ENCODE measurements at places on chromosomes 6 and 20.

DNA sequence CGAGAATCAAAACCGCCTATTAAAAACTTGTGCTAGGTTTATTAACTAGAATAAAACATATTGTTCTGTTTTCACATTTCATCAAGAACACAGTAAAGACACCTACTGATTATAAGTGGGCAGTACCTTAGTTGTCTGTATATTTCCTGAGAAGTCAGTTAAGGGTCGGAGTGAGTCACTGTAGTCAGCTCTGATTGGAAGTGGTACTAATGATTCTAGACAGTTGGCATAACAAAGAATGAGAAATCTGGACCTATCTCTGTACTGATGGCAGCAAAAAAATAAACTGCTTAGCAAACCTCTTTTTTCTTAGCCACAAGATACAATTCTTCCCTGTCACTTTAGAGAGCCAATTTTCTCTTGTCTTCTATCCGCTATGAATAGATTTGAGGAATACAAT, 387.3 kb upstream of the ADGRB3 start:
- DNase-seq = no peak

DNA sequence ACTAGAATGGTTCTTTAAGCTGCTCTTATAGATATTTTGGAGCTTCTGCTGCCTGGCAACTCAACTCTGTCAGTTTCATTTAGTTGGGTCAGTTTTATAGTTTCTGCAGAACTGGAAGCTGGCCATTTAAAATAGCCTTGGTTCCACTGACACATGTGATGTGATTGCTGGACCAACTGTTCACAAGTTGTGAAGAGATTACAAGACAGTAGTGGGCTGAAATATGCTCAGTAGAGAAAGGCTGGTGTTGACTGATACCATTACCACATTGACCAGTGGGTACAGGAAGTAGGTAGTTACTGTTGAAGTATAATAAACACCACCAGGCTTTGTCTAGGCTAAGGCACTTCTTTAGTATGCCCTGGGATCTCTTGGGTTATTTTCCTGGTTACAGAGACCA, 39.0 kb downstream of the BCKDHB start:
- DNase-seq = no peak

DNA sequence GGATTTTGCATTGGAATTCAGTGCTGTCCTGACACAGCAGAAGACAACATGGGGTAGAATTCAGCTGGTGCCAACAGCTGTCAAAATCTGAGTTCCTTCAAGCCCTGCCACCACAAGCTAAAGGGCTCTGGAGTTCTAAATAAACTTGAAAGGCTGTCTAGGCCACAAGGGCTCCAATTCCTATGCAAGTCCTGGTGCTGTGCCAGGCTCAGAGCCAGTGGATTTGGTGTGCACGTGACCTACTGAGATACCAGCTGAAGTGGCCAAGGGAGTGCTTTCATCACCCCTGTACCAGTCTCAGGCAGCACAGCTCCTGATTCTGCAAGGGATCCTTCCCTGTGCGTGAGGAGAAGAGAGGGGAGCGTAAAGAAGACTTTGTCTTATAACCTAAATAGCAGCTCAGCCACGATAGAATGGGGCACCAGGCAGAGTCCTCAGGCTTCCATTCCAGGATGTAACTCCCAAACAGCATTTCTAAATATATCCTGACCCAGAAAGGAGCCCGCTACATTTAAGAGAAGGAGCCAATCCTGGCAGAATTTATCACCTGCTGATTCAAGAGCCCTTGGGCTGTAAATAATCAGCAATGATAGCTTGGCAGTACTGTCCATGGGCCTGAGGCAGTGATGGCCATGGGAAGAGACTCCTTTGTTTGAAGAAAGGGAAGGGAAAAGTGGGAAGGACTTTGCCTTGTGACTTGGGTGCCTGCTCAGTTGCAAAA, 881.2 kb upstream of the EPHA7 start:
- no peak for DNase-seq

GRCh38 chr20:59008715-59009336, 1.8 kb upstream of the CTSZ start:
- DNase-seq = no peak

DNA sequence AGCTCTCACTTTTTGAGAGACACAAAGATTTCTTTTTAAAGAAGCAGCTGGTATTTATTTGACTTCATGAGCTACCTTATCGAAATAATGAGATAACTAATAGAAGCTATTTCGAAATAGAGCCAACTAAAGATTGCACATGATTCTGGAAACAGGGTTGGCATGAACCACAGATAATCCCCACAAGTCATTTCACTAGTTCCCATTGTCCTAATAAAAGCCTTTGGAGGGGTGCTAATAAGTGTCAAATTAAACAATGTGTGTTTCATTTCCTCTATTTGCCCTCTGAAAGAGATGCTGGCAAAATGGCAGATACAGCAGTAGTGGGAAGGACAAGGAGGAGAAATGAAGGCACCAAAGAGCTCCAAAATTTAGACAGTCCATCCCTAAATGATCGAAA, 78.6 kb upstream of the RIPOR2 start:
- DNase-seq = no peak

DNA sequence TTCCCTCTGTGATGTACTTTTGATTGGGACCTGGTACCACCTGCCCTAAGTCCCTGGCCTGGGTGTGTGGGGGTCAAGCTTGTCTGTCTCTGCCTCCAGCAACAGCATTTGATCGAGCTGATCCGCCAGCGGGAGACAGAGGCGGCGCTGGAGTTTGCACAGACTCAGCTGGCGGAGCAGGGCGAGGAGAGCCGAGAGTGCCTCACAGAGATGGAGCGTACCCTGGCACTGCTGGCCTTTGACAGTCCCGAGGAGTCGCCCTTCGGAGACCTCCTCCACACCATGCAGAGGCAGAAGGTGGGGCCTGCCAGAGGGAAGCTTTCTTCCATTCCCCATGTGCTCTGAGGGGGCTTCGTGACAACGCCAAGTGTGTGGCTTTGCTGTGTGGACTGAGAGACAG, 5.4 kb downstream of the GID8 start:
- no peak for DNase-seq

DNA sequence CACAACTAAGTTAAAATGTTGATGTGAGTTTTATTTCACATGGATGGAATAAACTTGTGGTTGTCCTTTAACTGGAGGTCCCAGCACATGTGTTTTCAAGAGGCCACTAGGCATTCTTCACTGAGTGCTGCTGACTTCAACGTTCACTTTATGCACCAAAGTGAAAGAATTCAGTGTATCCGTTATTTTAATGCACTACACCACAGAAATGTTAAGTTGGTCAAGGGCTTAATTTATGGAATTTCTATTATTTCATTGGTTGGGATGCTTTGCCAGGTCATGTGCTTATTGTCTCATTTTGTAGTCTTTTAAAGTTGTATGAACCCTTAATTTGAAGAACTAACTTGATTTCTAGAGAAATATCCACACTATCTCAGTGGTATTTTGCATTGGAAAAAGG, 106.4 kb downstream of the PPP1R14C start:
- no peak for DNase-seq

DNA sequence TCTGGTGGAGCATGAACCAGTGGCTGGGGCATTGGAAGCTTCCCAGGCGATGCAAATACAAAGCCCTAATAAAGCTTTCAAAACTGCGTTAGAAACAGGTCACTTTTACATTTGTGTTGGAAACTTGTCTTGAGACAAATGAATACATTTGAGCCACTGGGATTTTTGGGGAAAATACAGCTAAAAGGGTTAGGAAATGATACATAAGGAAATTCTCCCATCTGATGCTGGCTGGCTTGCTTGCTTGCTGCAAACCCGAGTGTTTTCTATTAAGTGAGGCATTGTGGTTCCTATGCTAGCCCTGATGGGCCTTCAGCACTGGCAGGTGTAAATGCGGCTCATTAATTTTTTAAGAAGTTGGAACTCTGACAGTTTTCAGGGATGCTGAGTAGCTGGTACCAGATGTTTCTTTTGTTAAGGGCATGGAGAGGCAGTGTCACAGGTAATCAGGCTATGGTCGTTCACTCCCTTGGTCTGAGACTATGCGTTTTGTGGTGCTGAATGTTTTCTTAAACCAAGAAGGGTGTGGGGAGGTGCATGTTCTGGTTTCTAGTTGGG, 35.2 kb downstream of the RREB1 start:
- DNase-seq = no peak

- DNase-seq = peak; percentile 34
Observed at GRCh38 chr6:7725849-7726415, at the start of gene BMP6. Gene BMP6, plus strand, starts transcription at chr6:7726099. Its CDS starts 857 bp downstream, at chr6:7726956.

DNA sequence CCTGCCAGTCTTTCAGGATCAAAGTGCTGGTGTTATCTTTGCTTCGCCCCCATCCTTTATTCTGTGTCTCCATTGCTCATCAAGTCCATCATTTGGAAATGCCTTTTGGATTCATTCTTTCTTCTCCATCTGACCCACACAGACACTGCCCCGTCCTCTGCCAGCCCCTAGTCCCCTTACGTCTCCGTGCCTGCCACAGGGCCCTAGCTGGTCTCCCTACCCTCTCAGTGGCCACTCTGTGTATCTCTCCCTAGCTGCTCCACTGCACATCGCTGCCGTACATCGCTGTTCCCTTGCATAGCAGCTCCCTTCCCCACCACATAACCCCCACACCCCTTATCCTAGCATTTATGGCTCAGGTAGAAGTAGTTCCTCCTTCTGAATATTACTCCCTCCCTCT, 15.7 kb downstream of the PPP1R3G start:
- DNase-seq = no peak

GRCh38 chr20:57844626-57845596, 135.1 kb upstream of the PMEPA1 start:
- peak; percentile 72 for DNase-seq

- no peak for DNase-seq
Observed at GRCh38 chr6:38021029-38021428, 201.5 kb downstream of the ZFAND3 start.

DNA sequence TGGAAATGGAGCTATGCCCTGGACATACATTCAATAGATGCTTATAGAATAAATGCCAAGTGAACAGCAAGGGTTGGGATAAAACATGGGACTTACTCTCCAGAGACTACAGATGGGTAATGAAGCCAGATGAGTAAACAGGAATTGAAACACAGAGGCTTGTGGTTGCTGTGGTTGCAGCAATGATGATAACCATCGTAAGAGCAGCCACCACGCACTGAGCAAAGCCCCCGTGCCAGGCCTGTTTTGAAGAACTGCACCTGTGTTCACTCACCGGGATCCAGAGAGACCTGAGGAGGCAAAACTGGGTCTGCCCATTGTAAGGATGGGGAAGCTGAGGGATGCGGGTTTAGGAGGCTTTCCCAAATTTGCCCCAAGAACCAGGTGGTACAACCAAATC, 431.1 kb upstream of the CDH4 start:
- DNase-seq = no peak

DNA sequence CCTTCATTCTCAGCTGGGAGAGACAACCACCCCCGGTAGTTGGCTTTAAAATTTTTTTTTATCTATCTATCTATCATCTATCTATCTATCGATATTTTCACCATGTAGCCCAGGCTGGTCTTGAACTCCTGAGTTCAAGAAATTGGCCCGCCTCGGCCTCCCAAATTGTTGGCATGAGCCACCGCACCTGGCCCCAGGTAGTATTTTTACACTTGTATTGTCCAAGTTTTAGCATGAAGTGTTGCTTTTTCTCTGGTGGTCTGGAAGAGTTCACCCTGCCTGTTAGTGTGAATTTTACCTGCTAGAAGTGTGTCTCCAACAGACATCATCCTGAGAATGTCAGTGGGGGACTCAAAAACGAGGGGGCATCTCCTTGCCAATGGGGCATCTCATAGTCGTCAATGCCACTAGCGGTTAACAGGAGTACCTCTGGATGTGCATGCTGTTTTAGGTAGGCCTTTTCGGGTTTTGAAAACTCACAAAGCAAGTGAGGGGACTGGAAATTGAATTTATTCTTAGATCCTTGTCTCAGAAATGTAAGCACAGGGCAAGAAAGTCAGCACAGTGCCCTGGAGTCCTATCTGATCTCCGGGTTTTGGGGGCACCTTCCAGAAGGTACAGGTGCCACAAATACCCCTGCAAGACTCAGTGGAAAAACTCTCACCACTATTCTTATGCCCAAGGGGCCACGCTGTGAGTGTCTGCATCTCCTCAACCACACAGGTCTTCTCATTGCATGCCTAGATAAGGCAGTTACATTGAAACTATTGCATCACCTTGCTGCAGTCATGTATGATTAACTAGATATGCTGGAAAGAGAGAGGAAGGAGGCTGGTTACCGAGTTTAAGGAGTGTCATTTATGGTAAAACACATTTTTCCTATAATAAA, 37.1 kb downstream of the TNFAIP3 start:
- DNase-seq = peak; percentile 73

- DNase-seq = no peak
Observed at GRCh38 chr20:52820641-52821292, 151.4 kb upstream of the TSHZ2 start.

GRCh38 chr20:12936020-12936419, 72.8 kb upstream of the SPTLC3 start:
- DNase-seq = no peak

DNA sequence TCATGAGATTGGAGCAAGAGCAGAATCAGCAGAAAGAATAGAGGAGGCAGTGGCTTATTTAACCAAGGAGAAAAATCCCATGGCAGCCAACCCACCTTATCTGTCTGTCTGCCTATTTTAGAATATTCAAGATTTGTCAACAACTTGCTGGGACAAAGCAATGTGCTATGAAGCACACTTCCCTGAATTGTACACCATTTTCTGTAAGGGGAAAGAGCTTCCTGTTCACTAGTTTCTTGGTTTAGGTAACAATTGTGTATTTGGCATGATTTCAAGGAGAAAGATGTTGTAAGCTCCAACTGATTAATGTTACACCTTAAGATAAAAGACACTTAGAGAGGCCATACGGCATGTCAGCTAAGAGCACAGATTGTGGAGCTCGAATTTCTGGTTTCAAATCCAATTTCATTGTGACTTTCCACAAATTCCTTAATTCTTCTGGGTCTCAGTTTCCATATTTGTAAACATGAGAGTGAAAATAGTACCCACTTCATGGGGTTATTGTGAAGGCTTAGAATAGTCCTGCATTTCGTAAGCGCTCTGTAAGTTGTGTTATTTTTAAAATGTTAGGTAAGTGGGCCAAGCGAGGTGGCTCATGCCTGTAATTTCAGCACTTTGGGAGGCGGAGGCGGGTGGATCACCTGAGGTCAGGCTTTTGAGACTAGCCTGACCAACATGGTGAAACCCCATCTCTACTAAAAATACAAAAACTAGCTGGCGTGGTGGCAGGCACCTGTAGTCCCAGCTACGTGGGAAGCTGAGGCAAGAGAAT, 4.8 kb upstream of the MUC22 start:
- no peak for DNase-seq

GRCh38 chr6:110020888-110021287, 42.8 kb downstream of the GPR6 start:
- DNase-seq = no peak

- DNase-seq = no peak
Observed at GRCh38 chr6:149384464-149384863, 15.6 kb upstream of the SUMO4 start.

DNA sequence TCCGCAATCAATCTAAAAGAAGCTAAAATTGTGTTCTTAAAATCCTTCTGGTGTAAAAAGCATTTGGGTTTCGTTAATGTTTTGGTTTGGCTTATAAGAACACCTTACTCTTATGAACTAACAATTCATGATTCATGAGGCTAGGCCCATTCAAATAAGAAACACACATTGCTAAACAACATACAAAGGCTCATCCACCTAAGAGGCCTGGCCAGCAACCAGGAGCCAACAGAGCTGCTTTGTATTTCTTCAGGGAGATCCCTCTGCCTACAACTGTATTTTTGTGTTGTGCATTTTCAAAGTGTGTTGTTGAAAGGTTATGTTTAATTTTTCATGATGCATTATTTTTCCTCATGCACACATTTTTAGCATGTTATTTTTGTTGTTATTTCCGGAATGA, 98.6 kb downstream of the PTPRK start:
- no peak for DNase-seq

Data from RCC 7860 (cell line).